ENCODE measurements at places on chromosomes 4 and X. TPM values are rescaled to one million over a fixed set of nuclear protein-coding genes. Genes with fewer than 3 reads are reported as not detected.

- DNase-seq = no peak
Measured at GRCh38 chr4:63214076-63214475, 1195.2 kb downstream of the TECRL start.

GRCh38 chr4:142352712-142353111 lies 493.4 kb downstream of the INPP4B start:
- no peak for DNase-seq

DNA sequence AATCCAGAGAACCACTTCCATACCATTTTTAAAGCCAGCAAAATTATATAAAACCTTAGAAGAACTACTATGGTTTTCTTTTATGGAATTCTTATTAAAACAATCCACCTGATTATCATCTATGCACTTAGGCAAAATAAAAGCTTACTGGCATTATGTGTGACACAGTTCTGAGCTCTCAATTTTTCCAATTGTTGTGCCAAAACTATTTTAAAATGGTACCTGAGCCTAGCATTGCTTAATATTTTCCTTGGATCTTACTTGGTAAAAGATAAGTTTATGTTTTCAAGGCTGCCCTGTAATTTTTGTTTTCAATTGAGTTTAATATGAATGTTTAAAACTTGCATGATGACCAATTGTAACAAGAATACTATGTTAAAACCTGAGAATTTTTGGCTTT lies 201.3 kb downstream of the MAD2L1 start:
- no peak for DNase-seq

DNA sequence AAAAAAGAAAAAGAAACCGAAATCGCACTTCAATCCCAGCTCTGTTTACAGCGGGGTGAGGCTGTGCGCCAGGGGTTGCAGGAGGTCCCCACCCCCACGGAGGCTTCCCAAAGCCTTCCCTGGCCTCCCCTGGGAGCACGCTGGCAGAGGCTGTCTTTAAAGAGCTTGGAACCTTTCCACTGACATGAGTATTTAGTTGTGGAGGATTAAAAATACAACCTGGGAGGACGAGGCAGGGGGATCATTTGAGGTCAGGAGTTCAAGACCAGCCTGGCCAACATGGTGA lies 69.1 kb downstream of the PPP2R2C start:
- DNase-seq = no peak

DNA sequence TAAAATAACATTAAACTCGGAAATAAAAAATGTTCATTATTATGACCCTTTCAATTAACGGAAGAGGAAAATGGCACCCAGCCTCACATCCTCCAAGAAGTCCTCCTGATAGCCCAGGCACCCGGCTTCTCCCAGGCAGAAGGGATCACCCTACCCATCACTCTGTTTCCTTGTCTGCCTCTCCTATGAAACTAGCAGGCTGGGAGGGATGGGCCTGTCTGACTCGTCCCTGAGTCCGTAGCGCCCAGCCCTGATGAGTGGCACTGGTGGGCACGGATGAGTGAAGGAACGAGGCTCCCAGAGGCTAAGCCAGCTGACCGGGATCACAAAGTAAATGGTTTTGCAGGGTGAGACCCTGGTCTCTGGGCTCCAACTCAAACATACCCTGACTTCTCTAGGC lies 28.6 kb upstream of the KIAA0232 start:
- DNase-seq = no peak

DNA sequence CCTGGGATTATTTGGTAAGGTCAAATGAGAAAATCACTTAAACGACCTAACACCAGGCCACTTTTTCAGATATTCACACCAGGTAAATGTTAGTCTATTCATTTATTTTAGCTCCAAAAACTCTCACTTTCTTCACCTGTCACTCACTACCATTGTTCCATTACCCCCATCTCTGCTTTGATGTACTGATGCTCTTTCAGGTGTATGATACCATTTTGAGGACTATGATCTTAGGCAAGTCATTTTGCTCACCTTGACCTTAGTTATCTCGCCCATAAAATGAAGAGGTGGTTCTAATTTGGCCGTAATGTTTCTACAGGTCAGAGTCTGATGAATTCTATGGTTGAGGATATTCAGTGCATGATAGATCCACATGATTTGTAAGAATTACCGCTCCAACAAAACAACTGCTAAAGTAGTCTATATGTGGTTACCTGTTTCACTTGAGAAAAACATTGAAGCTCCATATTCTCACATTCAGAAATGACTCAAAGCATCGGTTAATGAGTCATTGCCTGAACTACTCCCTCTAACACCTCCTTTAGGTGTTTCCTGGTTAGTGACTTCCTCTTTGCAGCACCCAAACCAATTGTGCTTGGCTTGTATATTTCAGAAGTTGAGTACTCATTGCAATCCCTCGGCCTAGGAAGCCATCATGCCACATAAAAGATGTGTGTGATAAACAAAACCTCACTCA lies 4.5 kb downstream of the DTHD1 start:
- no peak for DNase-seq

DNA sequence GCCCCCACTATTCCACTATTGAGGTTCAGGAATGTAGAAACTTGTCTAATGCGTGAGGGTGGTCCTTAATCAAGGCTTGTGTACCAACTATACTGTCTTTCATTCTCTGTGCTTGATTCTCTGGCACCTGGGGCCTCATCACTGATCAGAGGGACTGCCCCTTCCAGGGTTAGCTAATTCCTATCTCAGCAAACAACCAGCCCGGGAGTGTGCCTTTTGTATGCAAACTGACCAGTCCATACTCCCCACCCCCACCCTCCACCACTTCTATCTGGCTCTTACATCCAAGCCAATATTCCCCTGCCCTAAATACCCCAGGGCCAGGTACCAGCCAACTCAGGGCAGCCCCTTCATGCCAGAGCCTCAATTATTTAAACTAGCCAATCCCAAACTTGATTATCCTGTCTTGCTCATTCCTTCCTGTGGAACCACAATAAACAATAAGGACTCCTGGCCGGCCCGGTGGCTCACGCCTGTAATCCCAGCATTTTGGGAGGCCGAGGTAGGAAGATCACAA lies 59.3 kb downstream of the FTHL17 start:
- DNase-seq = no peak

- no peak for DNase-seq
Measured at GRCh38 chr4:79993476-79993875, 79.6 kb downstream of the ANTXR2 start.

AKAP4 gene
- total RNA-seq = not detected

GAGE2A gene
- total RNA-seq = not detected

SPIN4 gene
- 5.5 TPM for total RNA-seq

VCX3A gene
- total RNA-seq = not detected

BMX gene
- not detected for total RNA-seq

NWD2 gene
- 0.17 TPM for total RNA-seq

All from glutamatergic neuron (in vitro differentiated cells).